NCI-H748 treated with DMSO at 0.1 percent for 48 hours (cell line): ENCODE measurements at places on chromosomes 16 and 17.

- no peak for DNase-seq
Measured at GRCh38 chr17:65886315-65887245, 305.4 kb downstream of the CEP112 start.

GRCh38 chr17:73503560-73503959 is 140.7 kb downstream of the SDK2 start:
- no peak for DNase-seq

DNA sequence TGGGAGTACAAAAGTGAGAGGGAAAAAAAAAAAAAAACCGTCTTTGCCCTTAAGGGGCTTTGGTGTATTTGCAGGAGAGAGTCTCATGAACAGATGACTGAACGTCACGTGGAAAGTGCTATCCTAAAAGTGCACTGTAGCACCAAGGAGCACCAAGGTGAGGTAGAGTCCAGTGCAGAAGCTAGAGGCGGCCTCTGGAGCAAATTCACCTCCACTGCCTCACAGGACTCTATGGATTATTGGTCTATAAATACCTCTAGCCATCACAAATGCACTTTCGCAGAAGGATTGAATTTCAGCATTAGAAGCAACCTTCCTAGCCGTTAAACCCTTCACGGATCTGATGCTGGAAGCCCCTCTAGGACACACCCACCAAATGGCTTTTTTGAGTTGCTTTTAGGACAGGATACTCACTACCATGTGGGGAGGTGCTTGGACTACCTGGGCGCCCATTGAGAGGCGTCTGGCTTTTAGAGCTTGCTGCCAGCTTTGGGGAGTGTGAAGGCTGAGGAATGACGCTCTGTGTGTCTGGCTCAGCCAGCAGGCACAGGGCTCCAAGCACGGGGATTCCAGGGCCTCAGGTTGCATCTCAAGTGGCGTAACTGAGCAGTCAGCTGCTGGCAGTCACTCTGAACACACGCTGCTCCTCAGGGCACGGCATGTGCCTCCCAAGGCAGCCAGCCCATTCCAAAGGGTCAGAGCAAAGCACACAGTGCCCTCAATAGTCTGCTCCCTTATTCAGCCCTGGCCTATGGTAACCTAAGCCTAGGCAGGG is 52.7 kb downstream of the CDRT4 start:
- DNase-seq: no peak

DNA sequence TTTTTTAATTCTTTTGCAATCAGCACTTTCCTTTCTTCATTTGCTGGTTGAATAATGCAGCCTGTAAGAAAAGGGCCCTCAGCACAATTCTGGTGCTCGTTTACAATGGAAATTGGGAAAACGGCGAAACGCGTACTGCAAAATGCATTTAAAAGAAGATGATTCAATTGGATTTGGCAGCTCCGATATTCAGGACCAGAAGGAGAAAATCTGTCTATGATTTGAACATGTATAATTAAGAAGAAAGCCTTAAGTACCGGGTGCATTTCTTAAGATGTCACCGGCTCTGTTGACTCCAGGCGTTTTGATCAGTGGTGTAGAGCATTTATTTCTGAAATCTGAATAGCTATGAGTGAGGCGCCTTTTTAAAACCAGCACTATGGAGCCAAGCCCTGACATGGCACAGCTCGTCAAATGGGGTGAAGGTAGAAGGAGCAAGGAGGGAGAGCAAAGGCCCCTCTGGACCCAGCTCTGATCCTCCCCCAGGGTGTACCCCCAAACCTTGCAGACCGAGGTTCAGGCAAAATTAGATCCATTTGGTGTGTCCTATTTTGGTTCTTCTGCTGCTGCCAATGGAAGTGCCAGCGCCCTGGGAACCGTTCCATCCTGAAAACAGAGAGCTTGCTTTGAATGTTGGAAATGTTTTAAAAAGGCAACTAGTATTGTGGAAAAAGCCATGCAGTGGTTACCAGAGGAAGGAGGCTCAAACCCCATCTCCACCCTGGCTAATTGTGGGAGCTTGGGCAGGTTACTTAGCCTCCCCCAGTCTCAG is 161.4 kb upstream of the RPL38 start:
- no peak for DNase-seq

GRCh38 chr16:25614716-25615265 is 77.0 kb upstream of the HS3ST4 start:
- no peak for DNase-seq

- no peak for DNase-seq
Measured at GRCh38 chr16:23482778-23483177, 27.5 kb downstream of the GGA2 start.

- peak; percentile 66 for DNase-seq
Measured at GRCh38 chr17:17913695-17914332, 58.4 kb downstream of the TOM1L2 start.

DNA sequence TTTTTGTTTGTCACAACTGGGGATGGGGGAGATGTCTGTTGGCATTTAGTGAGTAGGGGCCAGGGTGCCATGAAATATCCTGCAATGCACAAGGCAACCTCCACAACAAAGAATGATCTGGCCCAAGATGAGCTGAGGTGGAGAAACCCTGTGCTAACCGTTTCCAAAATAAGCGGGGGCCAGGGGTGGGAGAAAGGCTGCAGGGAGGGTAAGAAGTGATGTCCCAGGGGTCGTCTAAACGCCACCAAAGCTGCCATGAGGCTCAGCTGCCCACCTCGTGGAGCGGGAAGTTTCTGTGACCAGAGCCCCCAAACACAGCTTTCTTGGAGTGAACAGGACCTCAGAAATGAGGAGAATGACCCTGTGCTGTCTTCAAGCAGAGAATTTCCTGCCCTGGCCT is 76.5 kb upstream of the CDH5 start:
- no peak for DNase-seq

DNA sequence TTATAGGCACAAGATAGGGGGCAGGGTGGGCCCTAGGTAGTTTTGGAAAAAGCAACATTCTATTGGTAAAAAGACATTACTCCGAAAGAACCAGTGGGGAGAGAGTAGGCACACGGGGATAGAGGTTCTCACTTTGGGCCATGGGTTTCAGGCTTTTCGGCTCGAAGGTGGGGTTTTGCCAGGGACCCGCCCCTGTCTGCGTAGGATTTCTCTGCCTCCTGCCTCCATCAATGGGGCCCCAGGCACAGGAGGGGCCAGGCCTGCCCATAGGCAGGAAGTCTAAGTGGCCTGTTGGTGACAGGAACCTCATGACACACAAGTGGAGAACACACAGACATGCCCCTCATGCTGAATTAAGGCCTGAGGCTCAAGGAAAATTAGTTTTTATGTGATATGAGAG is 57.5 kb downstream of the RNF213 start:
- no peak for DNase-seq

- no peak for DNase-seq
Measured at GRCh38 chr16:71826533-71827017, 17.9 kb upstream of the AP1G1 start.

GRCh38 chr16:88444826-88445582 is 8.1 kb upstream of the ZFPM1 start:
- no peak for DNase-seq

DNA sequence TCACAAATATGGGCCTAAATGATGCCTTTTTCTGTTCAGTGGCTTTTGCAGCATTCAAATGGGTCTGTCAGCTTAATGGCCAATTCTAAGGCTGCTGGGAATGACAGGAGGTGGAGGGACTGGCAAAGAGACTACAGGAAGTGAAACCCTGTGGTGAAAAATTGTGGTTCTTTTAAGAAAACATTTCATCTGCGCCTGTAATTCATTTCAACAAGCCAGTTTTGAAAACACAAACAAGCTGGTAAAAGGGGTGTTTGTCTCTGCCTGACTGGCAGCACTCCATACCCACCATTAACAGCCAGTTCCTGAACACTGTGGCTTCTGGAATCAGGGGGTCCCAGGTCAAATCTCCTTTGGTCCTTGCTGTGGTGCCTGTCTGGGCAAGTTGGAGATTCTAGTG is 3.6 kb upstream of the KDM8 start:
- DNase-seq: no peak

DNA sequence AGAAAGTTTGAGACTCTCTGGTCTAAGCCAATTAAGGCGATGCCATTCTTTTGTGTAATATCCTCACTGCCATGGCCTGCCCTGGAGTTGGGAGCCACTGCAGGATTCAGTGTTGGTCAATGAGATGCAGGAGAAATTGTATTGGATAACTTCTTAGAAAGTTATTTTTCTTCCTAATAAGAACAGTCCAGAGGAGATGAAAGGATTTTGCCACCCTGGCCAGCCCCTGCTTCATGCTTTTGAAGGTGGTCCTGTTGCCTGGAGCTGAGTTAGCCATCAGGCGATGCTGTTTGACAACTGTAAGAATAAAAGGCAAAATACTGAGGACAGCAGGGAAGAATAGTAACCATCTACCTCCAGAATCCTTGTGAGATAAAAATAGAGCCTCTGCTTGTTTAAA is 35.4 kb upstream of the CNTNAP4 start:
- no peak for DNase-seq

DNA sequence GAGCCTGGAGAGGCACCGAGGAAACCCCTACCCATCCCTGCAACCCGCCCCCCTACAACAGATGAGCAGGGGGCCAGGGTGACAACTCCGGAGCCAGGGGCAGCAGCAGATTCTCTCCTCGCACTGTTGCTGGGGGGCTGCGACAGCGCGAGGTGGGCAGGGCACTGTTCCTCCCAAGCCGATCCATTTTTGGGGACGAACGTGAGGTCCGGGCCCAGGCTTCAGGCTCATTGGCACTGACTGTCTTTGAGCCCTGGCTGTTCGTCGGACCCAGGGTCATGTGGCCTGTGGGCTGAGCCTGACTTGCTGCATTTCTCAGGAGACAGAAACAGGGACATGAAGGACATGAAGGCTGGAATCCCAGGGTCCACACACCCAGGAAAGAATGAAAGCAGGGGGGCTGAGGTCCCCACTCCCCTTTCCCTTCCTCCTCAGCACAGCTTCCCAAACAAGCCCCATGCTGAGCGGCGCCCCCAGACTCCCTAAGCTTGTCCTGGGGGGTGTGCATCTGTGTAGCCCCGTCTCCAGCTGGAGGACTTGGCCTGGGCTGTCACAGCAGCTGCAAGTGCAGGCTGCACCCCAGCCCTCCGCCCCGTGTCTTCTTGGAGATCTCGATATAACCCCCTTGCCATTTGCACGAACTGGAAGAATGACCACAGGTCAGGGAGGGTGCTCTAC is 18.7 kb downstream of the CEP295NL start:
- DNase-seq: no peak

GRCh38 chr17:82238472-82239201 is 9.8 kb downstream of the SLC16A3 start:
- no peak for DNase-seq

DNA sequence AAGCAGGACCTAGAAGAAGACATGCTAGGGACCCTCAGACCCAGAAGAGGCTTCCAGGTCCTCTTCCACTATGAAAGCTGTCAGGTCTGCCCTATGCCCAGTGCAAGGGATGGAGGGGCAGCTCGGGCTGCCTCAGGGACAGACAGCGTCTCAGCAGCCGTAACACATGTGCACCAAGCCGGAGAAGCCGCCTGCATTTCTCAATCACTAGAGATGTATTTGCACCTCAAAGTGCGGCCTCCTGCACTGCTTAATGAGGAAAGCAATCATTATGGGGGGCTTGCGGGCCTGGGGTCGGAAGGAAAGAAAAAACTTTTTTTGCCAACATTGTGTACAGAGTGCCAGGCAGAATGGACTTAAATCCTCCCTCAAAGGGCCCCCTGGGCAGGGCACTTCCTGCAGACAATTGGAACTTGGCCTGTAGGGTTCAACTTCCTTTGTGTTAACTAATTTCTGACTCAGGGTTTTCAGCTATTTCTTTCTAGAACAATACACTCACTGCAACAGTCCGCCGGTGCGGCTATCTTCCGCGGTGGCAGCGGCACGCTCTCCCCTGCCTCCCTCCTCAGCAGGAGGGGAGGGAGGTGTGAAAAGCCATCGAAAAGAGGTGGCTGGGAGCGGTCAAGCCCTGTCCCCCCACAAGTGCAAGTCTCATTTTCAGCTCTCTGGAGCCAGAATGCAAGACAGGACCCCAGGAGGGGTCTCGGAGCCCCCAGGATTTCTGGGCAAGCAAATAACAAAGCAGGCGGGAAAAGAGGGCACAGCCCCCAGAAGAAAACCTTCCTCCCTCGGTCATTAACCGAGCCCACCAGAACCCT is 101.2 kb downstream of the ZNF423 start:
- no peak for DNase-seq

DNA sequence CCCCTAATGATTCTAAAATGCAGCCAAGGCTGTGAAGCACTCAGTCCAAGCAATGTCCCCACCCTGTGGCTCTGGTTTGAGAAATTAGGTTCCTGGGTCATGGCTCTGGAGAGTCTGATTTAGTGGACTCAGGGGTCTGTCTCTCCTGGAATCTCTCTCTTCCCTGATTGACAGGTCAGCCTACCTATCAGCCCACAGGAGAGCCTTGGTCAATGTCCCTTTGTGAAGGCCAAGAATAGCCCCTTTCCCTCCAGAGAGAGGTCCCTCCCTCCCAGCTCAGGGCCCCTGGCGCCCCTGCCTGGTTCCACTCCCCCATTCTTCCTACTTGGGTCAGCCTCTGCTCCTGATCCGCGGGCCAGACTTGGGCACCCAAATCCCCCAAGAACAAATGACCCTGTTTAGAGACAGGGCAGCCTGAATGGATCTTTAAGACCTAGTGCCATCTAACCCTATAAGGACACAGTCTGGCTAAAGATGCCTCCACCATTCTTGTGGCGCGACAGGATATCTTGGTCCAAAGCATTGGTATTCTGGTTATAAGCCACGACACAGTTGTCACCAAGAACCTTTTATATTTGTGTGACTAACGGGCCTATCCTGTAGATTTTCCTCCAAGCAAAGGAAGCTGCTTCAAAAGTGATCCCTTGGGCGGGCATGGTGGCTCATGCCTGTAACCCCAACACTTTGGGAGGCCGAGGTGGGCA is 38.3 kb upstream of the PRSS54 start:
- DNase-seq: no peak
